ENCODE measurements at places on chromosomes 11 and 22.
A peak's percentile ranks its signal among the peaks of the same experiment; 100 is the strongest.

- DNase-seq: no peak
Observed at GRCh38 chr22:28141614-28142013, 222.6 kb upstream of the PITPNB start.

GRCh38 chr11:69869311-69869939 is 50.2 kb upstream of the FGF3 start:
- no peak for DNase-seq

GRCh38 chr11:14872032-14872431 is 20.0 kb downstream of the CYP2R1 start:
- no peak for DNase-seq

GRCh38 chr11:100991541-100991940 is 138.1 kb downstream of the PGR start:
- no peak for DNase-seq

GRCh38 chr11:130554241-130555055 is 106.0 kb downstream of the ADAMTS15 start:
- no peak for DNase-seq

- no peak for DNase-seq
Observed at GRCh38 chr22:27420817-27421361, 380.7 kb downstream of the MN1 start.

- peak; percentile 63 for DNase-seq
Observed at GRCh38 chr11:7548659-7549274, 35.0 kb downstream of the PPFIBP2 start.

DNA sequence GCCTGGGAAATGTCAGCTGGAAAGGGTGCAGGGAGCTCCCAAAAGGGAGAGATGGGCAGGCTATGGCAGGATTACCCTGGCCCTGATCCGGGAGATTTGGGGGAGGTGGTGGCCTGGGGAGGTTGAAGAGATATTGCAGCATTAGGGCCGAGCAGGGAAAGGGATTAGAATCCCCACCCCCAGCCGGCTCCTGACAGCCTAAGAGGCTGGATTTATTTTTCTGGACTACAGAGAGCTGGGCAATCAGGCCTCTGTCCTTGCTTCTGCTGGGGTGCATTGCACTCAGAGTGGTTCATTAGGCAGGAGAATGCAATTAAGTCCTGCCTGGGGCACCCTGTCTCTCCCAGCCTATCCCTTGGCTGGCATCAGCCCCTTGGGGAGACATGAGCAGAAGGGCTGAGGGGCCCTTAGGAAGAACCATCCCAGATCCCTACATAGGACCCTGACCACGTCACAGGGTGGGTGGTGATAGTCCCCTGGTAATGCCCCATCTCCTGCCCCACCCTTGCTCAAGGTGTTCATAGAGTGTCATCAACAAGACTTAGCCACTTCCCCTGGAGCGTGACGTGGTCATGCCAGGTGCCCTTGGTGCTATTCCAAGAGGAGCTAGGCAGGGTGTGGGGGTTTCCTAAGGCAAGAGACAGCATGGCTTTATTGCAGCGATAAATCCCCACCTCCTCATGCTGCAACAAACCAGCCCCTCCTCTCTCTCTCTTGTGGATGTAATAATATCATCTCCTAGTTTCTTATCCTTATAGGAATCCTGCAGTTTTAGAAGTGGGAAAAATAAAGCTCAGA is 38.4 kb upstream of the KLHL35 start:
- DNase-seq: no peak

DNA sequence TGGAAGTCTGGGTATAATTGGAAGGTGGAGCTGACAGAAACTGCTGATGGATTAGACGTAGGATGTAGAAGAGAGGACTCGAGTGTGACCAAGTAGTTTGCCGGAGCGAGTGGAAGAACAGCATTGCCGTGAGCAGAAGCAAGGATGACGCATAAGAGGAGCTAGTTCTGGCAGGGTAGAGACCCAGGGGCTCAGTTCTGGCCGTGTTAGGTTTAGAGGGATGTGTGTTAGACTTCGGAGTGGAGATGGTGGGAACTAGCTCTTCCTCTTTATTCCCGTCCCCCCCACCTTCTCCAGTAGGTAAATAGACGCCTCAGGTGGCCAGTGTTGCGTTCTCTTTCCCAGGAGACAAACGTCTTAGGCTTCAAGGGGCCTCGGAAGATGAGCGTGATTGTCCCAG is 19.1 kb downstream of the TUB start:
- no peak for DNase-seq

DNA sequence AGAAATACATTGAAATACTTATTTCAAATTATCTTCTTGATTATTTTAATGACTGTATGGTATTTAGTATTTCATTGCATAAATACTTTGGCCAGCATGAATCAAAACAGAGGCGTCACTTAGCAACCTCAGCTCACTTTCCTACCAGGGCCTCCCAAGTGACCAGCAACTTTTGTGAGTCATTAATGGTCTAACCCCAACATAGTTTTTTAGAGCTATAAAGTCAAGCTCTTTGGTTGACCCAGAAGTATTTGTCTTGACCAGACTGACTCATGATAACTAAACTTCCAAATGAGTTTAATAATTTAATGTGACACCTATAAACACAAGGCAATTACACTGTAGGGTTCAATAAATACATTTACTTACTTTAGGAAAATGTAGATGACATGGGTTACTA is 27.9 kb upstream of the RBMXL2 start:
- no peak for DNase-seq

DNA sequence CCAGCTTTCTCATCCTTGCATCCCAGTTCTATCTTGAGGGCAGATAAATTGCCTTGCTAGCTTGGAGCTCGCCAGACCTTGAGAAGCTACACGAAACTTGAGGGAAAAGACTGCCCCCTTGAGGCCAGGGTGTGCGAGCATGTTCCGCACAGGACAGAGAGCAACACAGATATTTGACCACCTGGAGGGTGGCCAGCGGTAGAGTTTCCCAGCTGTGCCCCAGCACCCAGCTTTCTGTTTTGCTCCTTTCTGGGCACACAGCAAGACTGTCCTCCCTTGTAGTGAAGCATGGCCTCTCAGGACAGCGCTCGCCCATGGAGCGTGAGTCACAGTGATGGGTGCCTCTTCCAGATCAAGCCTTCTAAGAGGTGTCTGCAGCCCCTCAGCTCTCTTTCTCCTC is 23.5 kb downstream of the SPATA19 start:
- peak; percentile 78 for DNase-seq

DNA sequence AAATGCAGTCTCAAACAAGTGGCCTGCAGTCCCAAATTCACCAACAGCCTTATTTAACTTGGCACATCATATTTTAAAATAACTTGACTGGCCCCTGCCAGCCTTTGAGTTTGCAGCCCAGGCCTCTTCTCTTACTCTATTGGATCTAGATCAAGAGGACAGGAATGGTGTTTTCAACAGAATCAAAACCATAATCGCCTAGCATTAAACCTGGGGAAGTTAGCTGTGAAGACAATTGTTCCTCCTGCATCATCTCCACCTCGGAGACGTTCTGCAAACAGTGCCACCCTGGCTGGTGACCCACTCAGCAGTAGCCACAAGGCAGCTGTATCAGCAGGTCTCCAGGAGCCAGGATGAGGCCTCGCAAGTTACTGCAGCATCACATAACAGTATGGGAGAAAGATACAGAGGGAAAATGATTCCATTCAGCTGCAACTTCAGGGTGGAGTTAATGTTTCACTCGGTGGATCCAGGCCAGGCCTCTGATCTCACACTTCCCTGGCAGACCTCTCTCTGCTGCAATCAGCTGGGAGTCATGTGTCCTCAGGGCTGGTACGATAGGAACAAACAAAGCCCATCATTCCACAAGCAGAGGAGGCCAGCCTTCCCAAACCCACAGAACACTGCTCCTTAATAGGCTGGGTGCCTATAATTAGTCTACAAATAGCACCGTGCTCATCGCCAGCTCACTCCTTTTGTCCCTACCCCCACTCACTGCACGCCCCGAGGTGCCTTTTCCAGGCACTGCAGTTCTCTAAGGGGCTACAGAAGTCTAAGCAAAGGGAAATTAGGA is 18.6 kb upstream of the SCN2B start:
- DNase-seq: no peak

DNA sequence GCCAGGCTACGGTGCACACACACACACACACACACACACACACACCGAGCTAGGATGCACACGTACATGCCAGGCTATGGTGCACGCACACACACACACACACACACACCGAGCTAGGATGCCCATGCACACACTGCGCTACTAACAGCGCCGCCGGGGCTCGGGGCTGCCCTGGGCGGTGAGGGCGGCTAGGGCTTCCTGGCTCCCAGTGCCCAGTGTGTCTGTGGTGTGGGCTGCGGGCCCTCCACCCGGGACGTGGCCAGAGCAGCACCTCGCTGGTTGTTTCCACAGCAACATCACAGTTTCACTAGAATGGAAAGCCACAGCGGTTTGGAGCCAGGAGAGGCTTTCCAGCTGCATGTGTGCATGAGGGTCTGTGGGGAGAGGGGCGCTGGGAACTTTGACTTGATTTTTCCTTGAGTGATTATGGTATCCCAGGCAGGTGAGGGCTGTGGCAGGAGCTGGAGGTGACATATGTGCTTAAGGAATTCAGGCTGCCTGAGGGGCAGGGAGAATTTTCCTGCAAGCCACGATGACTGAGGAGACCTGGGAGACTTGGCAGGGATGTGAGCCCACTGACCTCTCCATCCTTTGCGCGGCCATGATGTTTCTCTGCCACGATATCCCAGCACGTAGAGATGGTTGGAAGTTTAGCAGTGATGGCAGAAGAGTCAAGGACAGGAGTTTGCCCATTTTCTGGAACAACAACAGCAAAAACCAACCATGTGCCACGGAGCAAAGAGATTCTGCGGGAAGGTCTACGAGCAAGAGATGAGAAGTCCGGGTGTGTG is 195.9 kb downstream of the SNX19 start:
- no peak for DNase-seq

GRCh38 chr11:63523151-63523550 is 13.5 kb upstream of the PLAAT4 start:
- DNase-seq: no peak

DNA sequence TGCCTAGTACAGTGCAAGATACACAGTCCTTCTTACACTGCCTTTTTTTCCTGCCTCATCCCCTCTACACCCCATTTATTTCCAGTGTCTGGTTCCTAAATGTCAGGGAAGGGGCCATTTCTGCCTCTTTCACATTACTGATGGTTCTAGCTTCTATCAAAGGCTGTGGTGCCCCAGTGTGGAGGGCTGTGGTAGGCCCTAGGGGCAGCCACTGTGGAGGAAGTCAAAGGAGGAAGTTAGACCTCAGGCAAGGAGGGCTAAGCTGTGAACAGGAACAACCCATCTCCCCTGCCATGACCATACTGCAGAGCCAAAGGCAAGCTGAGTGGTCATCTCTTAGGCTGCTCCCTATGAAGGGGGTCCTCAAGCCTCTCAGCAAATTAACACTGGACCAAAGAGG is 81.9 kb upstream of the CRTAM start:
- DNase-seq: no peak

DNA sequence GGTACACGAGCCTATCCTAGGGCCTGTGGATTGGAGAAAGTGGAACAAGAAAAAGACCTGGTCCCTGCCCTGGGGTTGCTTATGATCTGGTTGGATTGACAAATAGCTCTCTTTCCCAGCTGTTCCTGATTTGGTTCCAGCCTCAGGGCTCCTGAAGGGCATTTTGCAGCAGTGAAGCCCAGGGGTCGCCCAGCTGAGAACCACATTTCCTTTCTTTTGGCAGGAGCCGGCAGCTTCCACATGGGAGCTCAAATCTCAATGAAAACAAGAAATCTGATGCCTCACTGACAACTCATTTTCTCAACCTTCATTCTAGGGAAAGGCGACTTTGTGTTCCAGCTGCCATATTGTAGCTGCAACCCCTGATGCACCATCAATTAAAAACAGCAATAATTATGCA is 140.6 kb upstream of the CADM1 start:
- no peak for DNase-seq

- no peak for DNase-seq
Observed at GRCh38 chr11:22065472-22065871, 127.4 kb upstream of the ANO5 start.

- DNase-seq: no peak
Observed at GRCh38 chr11:18844753-18845367, 53.3 kb upstream of the PTPN5 start.

DNA sequence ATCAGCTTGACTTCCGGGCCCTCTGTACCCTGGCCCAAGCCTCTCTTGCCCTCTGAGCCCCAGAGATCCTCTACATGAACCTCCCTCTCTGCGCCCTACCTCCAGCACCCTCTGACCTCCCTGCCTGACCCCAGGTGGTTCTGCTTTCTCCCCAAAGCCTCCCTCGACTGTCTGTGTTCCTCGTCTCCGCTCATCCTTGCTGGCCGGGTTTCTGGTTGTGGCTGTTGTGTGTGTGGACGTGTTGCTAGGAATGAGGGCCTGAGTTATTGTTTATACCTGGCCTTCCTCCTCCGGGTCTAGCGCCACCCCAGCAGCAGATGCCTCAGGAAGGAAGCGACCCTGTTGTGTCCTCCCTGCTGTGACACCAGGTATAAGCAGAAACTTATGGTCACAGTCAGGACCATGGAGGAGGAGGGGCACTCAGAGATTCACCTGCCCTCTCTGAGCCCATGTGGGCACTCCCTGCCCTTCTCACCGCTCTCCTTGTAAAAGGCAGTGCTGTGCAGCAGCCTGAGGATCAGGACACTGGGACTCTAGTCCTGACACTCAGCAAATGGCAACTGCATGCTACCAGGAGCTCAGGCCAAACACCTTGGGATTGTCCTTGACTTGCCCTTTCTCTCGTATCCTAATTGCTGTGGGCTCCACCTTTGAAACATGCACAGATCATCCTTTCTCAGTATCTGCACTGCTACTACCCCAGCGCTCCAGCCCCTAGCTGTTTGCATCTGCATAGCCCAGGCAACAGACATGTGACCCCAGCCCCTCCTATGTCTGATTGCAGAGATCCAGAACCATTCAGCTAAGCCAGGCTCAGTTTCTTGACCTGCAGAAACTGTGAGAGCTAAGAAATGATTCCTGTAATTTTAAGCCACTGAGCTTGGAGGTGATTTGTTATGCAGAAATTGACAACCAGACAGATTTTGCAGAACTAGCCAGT is 140.1 kb downstream of the ST3GAL4 start:
- no peak for DNase-seq

GRCh38 chr11:69888483-69889181 is 69.4 kb upstream of the FGF3 start:
- peak; percentile 78 for DNase-seq

DNA sequence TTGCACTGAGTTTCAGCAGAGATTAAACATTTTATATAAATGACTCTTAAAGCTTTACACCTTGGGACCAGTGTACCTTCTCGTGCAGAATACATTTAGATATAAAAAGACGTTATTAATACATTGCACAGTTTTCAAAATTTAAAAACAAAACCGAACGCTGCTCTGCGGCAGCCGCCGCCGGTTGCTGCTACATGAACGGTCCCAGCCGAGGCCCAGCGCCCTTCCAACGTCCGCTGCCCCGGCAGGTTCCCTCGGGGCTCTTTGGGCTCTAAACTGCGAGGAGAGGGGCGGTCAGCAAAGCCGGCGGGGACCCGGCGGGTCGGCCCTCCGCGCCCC is 2.0 kb downstream of the CDKN1C start:
- DNase-seq: no peak

- no peak for DNase-seq
Observed at GRCh38 chr11:10758957-10759356, 7.9 kb downstream of the CTR9 start.

DNA sequence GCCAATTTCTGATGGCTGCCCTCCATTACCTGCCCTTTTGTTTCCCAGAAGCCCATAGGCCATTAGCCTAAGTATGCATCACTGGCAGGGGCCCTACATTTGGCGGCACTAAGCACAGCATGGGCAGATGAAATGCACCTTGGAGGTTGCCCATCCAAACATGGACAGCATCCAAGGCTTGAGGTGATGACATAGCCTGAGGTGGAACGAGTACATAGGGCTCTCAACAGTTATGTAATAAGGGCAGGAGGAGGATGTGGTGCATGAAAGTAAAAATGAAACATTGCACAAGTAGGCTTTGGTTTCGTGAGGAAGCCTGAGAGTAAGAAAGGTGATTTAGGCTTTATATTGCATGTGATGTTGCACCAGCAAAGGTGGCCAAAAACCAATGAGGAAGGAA is 148.1 kb downstream of the FAM76B start:
- no peak for DNase-seq

All from iPS DF 6.9 (cell line).